ENCODE measurements at places on chromosomes 4 and X.

GRCh38 chrX:72396117-72396516 lies 90.4 kb upstream of the CITED1 start:
- no peak for DNase-seq

GRCh38 chr4:20137176-20137575 lies 114.5 kb upstream of the SLIT2 start:
- DNase-seq, result no peak

- no peak for DNase-seq
These were observed at the start of gene P2RY10 for GRCh38 chrX:78945186-78945912. Gene P2RY10, plus strand, starts transcription at chrX:78945391. Its CDS starts 15,130 bp downstream, at chrX:78960521.

GRCh38 chrX:49077941-49078340 lies 1.7 kb downstream of the WDR45 start:
- DNase-seq, result no peak

DNA sequence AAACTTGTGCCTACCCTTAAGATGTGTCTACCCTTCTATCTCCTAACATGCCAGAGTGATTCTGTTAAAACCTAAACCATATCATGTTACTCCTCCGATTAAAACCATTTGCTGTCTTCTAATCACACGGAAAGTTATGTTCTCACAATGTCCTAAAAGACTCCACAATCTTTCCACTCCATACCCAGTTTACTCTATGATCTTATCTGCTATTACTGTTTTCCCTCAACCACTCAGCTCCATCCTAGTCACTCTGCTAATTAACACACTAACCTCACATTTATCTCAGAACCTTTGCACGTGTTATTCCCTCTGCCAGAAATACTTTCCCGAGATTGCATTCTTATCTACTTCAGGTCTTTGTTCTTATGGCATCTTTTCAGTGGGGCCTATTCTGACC lies 47.6 kb upstream of the UPRT start:
- no peak for DNase-seq

- no peak for DNase-seq
These were observed 355.0 kb upstream of the GATB start for GRCh38 chr4:152115794-152116193.

GRCh38 chr4:165580351-165580905 lies 201.6 kb downstream of the CPE start:
- no peak for DNase-seq

GRCh38 chrX:132875650-132876522 lies 82.5 kb downstream of the HS6ST2 start:
- no peak for DNase-seq

DNA sequence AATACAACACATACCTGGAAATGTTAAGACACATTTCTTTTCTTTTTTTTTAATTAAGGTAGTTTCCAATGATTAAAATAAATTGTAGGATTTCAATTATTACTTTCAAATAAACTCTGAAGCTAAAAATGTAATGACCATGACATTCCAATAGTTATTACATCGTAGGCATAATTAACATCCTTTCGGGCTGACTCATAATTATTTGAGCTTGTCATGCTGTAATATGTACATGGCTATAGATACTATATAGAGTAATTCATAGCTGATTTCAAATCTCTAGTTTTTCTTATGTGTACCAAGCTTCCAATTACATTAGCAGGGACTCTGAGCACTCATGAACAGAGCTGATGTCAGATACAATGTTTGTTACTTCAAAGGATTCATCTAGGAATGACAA lies 125.7 kb upstream of the GABRG1 start:
- no peak for DNase-seq

DNA sequence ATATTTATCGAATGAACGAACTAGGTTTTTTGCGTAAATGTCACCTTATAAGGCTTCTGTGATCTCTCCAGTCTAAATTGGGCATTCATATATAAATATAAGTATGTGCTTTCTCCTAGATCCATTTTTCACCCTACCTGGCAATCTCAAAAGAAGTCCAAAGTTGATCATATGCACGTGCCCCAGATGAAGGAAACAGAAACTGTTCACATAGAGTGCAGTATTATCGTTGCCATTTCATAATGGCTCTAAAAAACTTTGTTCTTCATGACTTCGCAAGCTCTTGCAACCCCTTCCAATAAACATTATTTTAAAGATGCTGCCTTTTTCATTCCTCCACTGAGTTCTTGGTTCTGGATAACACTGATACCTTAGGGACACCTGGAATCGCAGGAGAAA lies 708 bp downstream of the INTS12 start:
- DNase-seq, result no peak

GRCh38 chr4:83993774-83994173 lies 457.9 kb downstream of the GPAT3 start:
- DNase-seq, result no peak

- no peak for DNase-seq
These were observed 80.4 kb downstream of the SHROOM2 start for GRCh38 chrX:9866633-9867032.

DNA sequence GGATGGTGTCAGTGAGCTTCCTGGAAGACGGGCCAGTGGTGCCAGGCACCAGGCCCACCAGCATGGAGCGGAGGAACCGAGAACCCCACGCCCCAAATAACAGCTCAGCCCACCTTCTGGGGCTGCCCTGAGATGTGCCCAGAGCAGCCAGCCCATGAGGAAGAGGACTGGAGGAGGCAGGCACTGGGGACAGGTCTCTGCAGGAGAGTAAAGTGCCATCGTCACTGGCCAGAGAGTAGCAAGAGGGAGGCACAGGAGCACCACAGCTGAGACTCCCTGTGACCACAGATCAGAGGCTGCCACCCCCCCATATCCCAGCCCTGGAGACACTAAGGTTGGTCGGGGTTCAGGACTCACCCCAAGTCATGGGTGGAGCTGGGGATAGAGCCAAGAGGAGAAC lies 63.0 kb downstream of the PPP2R2C start:
- DNase-seq, result no peak

- no peak for DNase-seq
These were observed 91.4 kb upstream of the ADGRG2 start for GRCh38 chrX:19213610-19214152.

DNA sequence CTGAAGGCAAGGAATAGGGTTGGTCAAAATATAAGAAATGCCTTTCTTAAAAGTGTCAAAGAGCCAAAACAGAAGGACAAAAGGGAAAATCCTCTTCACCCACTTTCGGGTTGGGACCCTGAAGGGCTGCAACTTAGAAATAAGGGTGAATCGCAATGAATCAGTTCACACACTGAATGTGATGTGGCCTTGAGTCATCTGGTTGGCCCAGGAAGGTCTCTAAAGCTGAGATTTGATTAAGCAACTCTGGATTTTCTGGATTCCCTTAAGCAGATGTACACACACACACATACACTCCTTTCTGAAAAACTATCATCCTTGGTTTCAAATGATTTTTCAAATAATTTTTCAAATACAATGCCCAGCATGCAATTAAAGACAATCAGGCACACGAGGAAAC lies 13.1 kb downstream of the TAB3 start:
- DNase-seq, result no peak

- DNase-seq, result no peak
These were observed 8.0 kb downstream of the XPNPEP2 start for GRCh38 chrX:129746557-129747470.

DNA sequence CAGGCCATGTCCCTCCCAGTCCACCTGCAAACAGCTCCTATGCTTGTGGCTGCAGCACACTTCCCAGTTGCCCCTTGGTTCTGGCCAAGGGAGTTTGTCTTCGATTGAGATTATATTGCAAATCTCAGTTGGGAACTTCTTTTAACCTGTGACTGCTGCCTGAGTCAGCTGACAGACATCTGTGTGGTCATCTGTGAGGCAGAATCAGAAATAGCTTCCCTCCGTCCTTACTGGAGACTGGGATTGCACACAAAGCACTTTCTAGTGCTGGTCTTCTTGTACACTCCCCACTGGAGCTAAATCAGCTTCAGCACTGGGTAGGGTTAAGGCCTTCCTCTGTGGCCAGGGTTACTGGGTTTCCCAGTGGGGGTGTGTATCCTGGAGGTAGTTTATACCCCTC lies 34.3 kb downstream of the ZNF330 start:
- DNase-seq, result no peak

GRCh38 chr4:1463088-1463926 lies 57.1 kb upstream of the NKX1-1 start:
- DNase-seq, result no peak

DNA sequence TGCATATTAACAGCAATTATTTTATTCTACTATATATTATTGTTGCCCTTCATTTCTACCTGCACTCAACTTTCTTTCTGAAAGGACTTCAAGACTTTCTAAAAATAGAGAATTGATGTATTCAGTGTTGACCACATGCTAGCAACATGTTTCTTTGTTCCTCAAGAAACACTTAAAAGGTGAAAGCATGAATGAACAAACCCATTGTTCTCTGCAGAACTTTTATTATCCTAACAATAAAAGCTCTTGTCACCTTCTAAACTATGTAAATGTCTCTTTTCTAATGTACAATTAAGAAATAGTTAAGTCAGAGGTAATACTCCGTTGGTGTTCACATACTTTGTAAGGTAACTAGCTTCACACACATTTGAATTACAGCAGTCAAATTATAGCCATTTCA lies 638.7 kb downstream of the FSTL5 start:
- DNase-seq, result no peak

GRCh38 chr4:856225-856901 lies 30.4 kb upstream of the CPLX1 start:
- no peak for DNase-seq

GRCh38 chr4:112007391-112007790 lies 137.9 kb upstream of the FAM241A start:
- DNase-seq, result no peak

- DNase-seq, result no peak
These were observed 55.2 kb downstream of the GAB1 start for GRCh38 chr4:143391895-143392294.

- DNase-seq, result no peak
These were observed 45.8 kb downstream of the TACR3 start for GRCh38 chr4:103673983-103674382.

- DNase-seq, result no peak
These were observed 247.9 kb downstream of the ARHGAP24 start for GRCh38 chr4:85722807-85723206.

GRCh38 chr4:13977746-13978145 lies 350.2 kb upstream of the BOD1L1 start:
- no peak for DNase-seq

DNA sequence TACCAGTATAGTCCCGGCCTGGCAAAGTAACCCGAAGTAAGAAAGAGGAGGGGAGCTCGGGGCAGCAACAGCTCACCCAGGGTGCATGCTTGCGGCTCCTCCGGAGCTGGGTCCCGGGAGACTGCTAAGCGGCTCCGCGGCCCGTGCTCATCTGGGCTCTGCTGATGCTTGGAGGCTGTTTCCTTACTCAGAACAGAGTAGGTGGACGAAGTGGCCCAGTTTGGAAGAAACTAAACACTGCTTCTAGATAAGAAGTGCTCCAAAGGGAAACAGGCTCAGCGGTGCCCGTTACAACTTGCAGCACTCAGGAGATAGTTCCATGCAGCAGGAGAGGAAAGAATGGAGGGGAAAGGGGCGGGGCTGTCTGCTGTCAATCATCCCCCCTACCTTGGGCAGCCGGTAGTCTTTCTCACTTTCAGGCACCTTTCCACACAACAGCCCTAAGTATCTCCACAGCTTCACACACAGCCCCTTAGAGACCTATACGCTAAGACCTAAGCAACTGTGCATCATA lies at the start of gene COL4A6:
Gene COL4A6, minus strand, starts transcription at position 313 of the 514 bp plus-strand sequence. Its CDS starts 226 bp downstream, at position 87.
- no peak for DNase-seq

- DNase-seq, result no peak
These were observed 395.9 kb downstream of the GPAT3 start for GRCh38 chr4:83931659-83932438.

GRCh38 chr4:108227923-108228322 lies 59.2 kb upstream of the LEF1 start:
- no peak for DNase-seq

DNA sequence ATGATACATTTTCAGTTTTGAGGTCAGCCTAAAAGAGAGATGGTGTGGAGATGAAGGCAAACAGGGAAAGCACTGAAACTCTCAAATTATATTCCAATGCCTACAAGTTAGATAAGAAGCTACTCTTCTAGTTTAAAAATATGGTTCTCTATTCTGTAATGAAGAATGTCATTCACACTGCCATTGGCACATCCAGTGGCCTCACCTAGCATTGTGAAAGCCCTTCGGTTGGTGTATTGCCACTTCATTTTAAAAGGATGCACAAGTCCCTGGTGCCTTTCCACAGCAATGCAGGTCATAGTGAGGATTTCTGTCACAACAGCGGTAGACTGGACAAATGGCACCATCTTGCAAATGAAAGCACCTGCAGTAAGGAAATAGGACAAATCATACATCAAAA lies 40.6 kb downstream of the QRFPR start:
- DNase-seq, result no peak

- no peak for DNase-seq
These were observed 379.7 kb downstream of the TLL1 start for GRCh38 chr4:166252487-166253402.

- DNase-seq, result no peak
These were observed 485.6 kb upstream of the GALNT7 start for GRCh38 chr4:172683021-172683420.

GRCh38 chr4:184446132-184446658 lies 28.2 kb downstream of the IRF2 start:
- DNase-seq, result no peak

DNA sequence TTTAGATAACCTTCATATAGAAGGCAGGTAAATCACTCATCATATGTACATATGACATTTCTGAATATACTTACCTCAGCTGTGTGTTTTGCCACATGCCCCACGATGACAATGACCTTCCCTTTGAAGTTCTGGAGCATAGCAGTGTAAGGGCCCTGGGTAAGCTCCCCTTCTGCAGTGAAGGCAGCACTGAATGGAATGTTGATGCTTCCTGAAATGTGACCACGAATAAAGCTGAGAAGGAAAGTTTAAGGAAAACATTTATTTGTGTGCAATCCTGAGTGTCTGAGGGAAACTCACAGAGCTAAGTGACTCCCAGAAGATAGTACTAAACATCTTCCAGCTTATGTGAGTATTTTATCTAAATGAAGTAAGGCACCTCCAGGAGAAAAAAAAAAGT lies 200.1 kb downstream of the NPNT start:
- DNase-seq, result no peak

GRCh38 chr4:3041192-3042142 lies 32.9 kb downstream of the HTT-AS start:
- peak; percentile 71 for DNase-seq

DNA sequence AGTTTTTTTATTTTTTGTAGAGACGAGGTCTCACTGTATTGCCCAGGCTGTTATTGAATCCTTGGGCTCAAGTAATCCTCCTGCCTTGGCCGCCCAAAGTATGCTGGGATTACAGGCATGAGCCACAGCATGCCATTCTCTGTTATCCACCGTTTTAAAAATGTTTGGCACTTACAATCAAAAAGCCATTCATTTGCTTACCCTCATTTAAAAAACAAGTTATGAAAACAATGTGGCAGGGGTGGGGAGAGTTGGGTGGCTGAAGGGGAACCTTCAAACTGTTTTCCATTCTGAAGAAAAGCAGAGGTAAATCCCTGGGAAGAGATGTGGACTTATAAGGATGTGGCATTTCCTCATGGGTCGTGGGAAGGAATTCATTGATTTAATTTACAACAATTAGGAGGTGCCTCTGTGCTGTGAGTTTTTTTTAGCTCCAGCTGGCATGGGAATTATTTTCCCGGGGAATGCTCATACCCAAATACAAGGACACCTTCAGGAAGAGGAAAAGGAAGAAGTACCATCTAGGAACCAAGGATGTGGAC lies 103.5 kb downstream of the MID1 start:
- DNase-seq, result no peak

Measured in right lobe of liver (tissue), 6 donors.